Lower lobe of right lung (tissue), 2 donors: ENCODE measurements at places on chromosomes 2 and 18. TPM values are rescaled to one million over a fixed set of nuclear protein-coding genes. Genes with fewer than 3 reads are reported as not detected.

DNA sequence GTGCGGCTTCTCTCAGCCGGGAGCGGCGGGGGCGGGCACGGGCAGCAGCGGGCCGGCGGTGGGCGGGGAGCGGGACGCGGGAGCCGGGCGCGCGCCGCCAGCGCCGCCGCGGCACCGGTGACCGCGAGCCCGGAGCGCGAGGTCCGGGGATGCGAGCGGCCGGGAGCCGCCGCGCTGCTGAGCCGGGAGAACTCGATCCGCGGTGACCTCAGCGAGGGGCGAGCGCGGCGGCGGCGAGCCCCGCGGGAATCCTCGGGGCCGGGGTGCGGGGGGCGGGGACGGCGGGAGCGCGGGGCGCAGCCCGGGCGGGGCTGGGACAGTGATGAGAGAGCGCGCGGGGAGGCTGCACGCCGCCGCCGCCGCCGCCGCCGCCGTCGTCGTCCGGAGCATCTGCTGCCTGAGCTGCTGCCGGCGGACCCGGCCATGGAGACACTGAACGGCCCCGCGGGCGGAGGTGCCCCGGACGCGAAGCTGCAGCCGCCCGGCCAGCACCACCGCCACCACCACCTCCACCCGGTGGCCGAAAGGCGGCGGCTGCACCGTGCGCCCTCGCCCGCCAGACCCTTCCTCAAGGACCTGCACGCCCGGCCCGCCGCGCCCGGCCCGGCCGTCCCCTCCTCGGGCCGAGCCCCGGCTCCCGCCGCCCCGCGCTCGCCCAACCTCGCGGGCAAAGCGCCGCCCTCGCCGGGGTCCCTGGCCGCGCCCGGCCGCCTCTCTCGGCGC, at the start of gene MTCL1:
MTCL1 (plus strand) TSS at position 319 of the 723 bp plus-strand sequence; CDS start at position 424, 105 bp downstream.
- H3K27me3 ChIP-seq = peaks cover 13% of the 10 kb centered on the region

- peaks cover 15% of the 10 kb centered on the region for H3K4me1 ChIP-seq
- no peaks in the 10 kb centered on the region for H3K27me3 ChIP-seq
- H3K27ac ChIP-seq = no peak overlapping the region
Observed at GRCh38 chr18:6255116-6255705, 159.5 kb downstream of the L3MBTL4 start.

Gene RNF149
- total RNA-seq = 158 TPM

- H3K27me3 ChIP-seq = no peaks in the 10 kb centered on the region
- no peak overlapping the region for H3K4me3 ChIP-seq
- H3K27ac ChIP-seq = no peak overlapping the region
- no peaks in the 10 kb centered on the region for H3K36me3 ChIP-seq
Observed at GRCh38 chr2:189899101-189899500, 114.9 kb downstream of the PMS1 start.

Gene IL1B
- total RNA-seq = 17.5 TPM

Gene GAD1
- not detected for total RNA-seq

- H3K4me1 ChIP-seq = no peaks in the 10 kb centered on the region
- H3K36me3 ChIP-seq = no peaks in the 10 kb centered on the region
- no peaks in the 10 kb centered on the region for H3K27me3 ChIP-seq
- no peak for DNase-seq
- H3K27ac ChIP-seq = peak overlapping the region; percentile 31
Observed at GRCh38 chr18:45370255-45371010, 244.8 kb upstream of the SLC14A2 start.

- H3K4me3 ChIP-seq = no peak overlapping the region
- H3K36me3 ChIP-seq = no peaks in the 10 kb centered on the region
- DNase-seq = peak; percentile 53
- H3K4me1 ChIP-seq = no peaks in the 10 kb centered on the region
- H3K27ac ChIP-seq = no peak overlapping the region
Observed at GRCh38 chr2:19801367-19802080, 100.3 kb downstream of the TTC32 start.

GRCh38 chr18:49250816-49251388, 209.5 kb downstream of the DYM start:
- H3K36me3 ChIP-seq = peaks cover 4% of the 10 kb centered on the region
- DNase-seq = no peak
- H3K27me3 ChIP-seq = no peaks in the 10 kb centered on the region
- no peak overlapping the region for H3K4me3 ChIP-seq

- H3K36me3 ChIP-seq = no peaks in the 10 kb centered on the region
- H3K27ac ChIP-seq = no peak overlapping the region
- no peaks in the 10 kb centered on the region for H3K27me3 ChIP-seq
- no peaks in the 10 kb centered on the region for H3K4me1 ChIP-seq
- H3K4me3 ChIP-seq = no peak overlapping the region
- DNase-seq = no peak
Observed at GRCh38 chr2:83217854-83218253, 1241.2 kb downstream of the SUCLG1 start.

Gene DYNAP
- total RNA-seq = not detected

- no peak overlapping the region for H3K27ac ChIP-seq
- no peaks in the 10 kb centered on the region for H3K27me3 ChIP-seq
- no peaks in the 10 kb centered on the region for H3K36me3 ChIP-seq
- H3K4me1 ChIP-seq = no peaks in the 10 kb centered on the region
- DNase-seq = no peak
Observed at GRCh38 chr18:3982541-3982940, 472.6 kb downstream of the DLGAP1 start.

GRCh38 chr2:225030203-225030602, 12.1 kb downstream of the DOCK10 start:
- no peak overlapping the region for H3K4me3 ChIP-seq
- H3K27ac ChIP-seq = no peak overlapping the region
- H3K36me3 ChIP-seq = no peaks in the 10 kb centered on the region
- H3K27me3 ChIP-seq = no peaks in the 10 kb centered on the region

Gene TUBA4B
- total RNA-seq = 3.5 TPM

GRCh38 chr2:128536925-128537620, 218.4 kb upstream of the HS6ST1 start:
- H3K36me3 ChIP-seq = no peaks in the 10 kb centered on the region
- no peak overlapping the region for H3K4me3 ChIP-seq
- no peaks in the 10 kb centered on the region for H3K27me3 ChIP-seq
- no peaks in the 10 kb centered on the region for H3K4me1 ChIP-seq

DNA sequence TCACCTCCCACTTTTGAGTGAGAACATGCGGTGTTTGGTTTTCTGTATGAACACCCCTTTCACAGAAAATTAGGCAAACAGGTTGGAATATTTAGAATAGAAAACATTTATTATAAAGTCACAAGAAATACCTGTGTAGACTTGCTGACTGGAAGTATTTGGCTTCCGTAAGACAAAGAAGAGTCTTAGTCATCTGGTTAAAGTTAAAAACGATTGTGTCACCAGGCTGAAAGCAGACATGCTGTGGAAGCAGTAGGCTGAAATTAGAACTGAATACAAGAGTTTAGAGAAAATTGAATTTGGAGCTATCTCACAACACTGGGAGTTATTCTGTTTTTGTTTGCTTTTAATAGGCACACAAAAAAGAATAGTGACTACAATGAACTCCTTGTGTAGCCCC, 16.2 kb upstream of the CLASP1 start:
- no peak overlapping the region for H3K4me3 ChIP-seq
- no peaks in the 10 kb centered on the region for H3K27me3 ChIP-seq
- DNase-seq = no peak
- no peaks in the 10 kb centered on the region for H3K4me1 ChIP-seq

- H3K4me3 ChIP-seq = no peak overlapping the region
- H3K27me3 ChIP-seq = no peaks in the 10 kb centered on the region
- peaks cover 22% of the 10 kb centered on the region for H3K4me1 ChIP-seq
- H3K36me3 ChIP-seq = no peaks in the 10 kb centered on the region
- DNase-seq = no peak
- H3K27ac ChIP-seq = no peak overlapping the region
Observed at GRCh38 chr2:42696987-42697386, 66.9 kb downstream of the OXER1 start.

GRCh38 chr2:28600181-28600580, 104.3 kb downstream of the PLB1 start:
- H3K4me3 ChIP-seq = no peak overlapping the region
- no peak for DNase-seq
- H3K27ac ChIP-seq = peak overlapping the region; percentile 29

Gene TIMM21
- total RNA-seq = 21.6 TPM

GRCh38 chr2:174597345-174598047, at the start of gene WIPF1:
WIPF1 (minus strand) TSS chr2:174597804; CDS start chr2:174585573, 12,231 bp downstream.
- no peaks in the 10 kb centered on the region for H3K27me3 ChIP-seq
- peaks cover 38% of the 10 kb centered on the region for H3K4me1 ChIP-seq
- peak within 1 kb of the TSS; percentile 44 for H3K4me3 ChIP-seq
- peak within 1 kb of the TSS; percentile 77 for H3K27ac ChIP-seq

DNA sequence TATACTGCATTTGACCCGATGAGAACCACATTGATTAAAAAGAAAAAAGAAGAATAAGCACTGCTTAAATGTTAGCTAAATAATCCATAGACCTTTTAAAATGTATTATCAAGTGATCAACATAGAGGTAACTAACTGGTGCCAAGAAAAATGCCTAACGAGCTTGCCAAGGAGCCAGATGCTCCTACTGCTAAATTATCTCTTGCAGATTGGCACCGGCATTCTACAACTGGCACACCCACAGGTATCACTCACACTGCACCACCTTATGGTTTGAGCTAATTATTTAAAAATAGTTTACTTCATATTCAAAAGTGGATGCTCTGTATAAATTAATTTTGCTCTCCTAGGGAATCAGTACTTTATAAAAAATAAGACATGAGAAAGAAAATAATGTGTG, 341.6 kb upstream of the CDH7 start:
- no peak overlapping the region for H3K4me3 ChIP-seq
- H3K36me3 ChIP-seq = no peaks in the 10 kb centered on the region

GRCh38 chr18:73945130-73945792, 202.4 kb downstream of the FBXO15 start:
- H3K27me3 ChIP-seq = no peaks in the 10 kb centered on the region
- H3K27ac ChIP-seq = no peak overlapping the region
- no peaks in the 10 kb centered on the region for H3K4me1 ChIP-seq
- no peak overlapping the region for H3K4me3 ChIP-seq
- no peak for DNase-seq

GRCh38 chr18:28177828-28178635, 1.1 kb upstream of the CDH2 start:
- H3K36me3 ChIP-seq = no peaks in the 10 kb centered on the region
- no peak overlapping the region for H3K27ac ChIP-seq
- peaks cover 25% of the 10 kb centered on the region for H3K4me1 ChIP-seq
- H3K27me3 ChIP-seq = peaks cover 54% of the 10 kb centered on the region
- no peak for DNase-seq
- H3K4me3 ChIP-seq = peak overlapping the region; percentile 54

GRCh38 chr2:12177455-12178288, 431.2 kb downstream of the LPIN1 start:
- H3K4me1 ChIP-seq = peaks cover 31% of the 10 kb centered on the region
- H3K27me3 ChIP-seq = no peaks in the 10 kb centered on the region
- H3K27ac ChIP-seq = peak overlapping the region; percentile 5
- DNase-seq = no peak
- no peak overlapping the region for H3K4me3 ChIP-seq

- H3K27me3 ChIP-seq = no peaks in the 10 kb centered on the region
- no peaks in the 10 kb centered on the region for H3K4me1 ChIP-seq
- no peak overlapping the region for H3K27ac ChIP-seq
- DNase-seq = no peak
- no peaks in the 10 kb centered on the region for H3K36me3 ChIP-seq
Observed at GRCh38 chr18:49151482-49151881, 200.7 kb upstream of the SMAD7 start.

Gene FBXO41
- 2.9 TPM for total RNA-seq

Gene COL5A2
- total RNA-seq = 26.3 TPM
